Smooth muscle cell of the coronary artery (primary cell): ENCODE measurements at places on chromosomes 6 and 20. TPM values are rescaled to one million over a fixed set of nuclear protein-coding genes. Genes with fewer than 3 reads are reported as not detected.

OXT gene
- not detected in 2 replicates for total RNA-seq

RNF146 gene
- 37.7 and 45.6 TPM in 2 replicates for total RNA-seq

BTN1A1 gene
- not detected in 2 replicates for total RNA-seq

PRDM13 gene
- total RNA-seq, result not detected in 2 replicates

MCUR1 gene
- total RNA-seq, result 5.8 and 5.9 TPM in 2 replicates

OLIG3 gene
- total RNA-seq, result not detected in 2 replicates

EPHA7 gene
- under 0.01 and 0.75 TPM in 2 replicates for total RNA-seq

MYT1 gene
- total RNA-seq, result not detected in 2 replicates

HNF4A gene
- not detected in 2 replicates for total RNA-seq

LY6G6C gene
- not detected in 2 replicates for total RNA-seq

GMPR gene
- total RNA-seq, result 8.5 and 20.0 TPM in 2 replicates

C6orf118 gene
- not detected in 2 replicates for total RNA-seq
